ENCODE measurements at places on chromosomes 7 and 10.
A peak's percentile ranks its signal among the peaks of the same experiment; 100 is the strongest.

- DNase-seq = no peak
Measured at GRCh38 chr7:155222573-155222972, 75.1 kb upstream of the INSIG1 start.

GRCh38 chr10:114012650-114013049 is 31.0 kb upstream of the ADRB1 start:
- DNase-seq = no peak

GRCh38 chr7:77685233-77685632 is 11.0 kb upstream of the RSBN1L start:
- peak; percentile 69 for DNase-seq

DNA sequence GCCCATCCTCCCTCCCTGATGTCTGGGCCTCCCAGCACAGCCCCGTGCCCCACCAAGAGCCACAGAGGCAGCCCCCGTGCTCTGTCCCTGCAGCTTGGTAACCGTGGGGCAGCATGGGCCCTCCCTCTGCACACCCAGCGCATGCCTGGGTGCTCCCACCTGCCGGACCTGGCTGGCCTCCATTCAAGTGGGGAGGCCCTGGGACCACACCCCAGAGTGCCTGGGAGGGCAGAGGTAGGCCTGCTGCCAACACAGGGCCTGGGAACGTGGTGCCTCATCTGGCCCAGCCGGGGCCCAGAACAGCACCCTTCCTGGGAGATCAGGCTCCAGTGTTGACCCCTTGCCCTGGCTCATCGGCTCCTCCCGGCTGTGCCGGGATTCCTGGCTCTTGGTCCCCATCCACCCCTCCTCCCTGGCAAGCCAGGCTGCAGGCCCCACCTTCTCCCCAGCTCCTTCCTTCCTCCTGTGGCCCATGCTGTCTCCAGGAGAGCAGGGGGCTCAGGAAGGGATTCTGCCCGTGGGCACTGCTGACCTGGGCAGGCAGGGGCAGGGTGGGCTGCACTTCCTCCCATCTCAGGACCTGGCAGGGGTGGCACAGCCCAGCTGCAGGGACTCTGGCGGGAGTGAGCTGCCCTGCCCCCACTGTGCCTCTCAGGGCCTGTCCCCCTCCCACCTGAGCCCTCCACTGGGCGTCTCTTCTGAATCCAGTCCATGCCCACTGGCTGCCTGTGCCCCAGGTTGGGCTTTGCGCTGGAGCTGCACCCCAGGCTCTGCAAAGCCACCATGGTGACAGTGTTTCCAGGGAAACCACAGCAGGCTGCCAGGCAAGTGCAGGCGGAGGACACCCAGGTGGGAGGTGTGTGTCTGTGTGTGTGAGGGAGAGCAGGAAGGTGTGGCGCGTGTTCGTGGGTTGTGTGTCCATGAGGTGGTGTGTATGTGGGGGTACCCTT is 32.6 kb downstream of the PWWP2B start:
- peak; percentile 61 for DNase-seq

DNA sequence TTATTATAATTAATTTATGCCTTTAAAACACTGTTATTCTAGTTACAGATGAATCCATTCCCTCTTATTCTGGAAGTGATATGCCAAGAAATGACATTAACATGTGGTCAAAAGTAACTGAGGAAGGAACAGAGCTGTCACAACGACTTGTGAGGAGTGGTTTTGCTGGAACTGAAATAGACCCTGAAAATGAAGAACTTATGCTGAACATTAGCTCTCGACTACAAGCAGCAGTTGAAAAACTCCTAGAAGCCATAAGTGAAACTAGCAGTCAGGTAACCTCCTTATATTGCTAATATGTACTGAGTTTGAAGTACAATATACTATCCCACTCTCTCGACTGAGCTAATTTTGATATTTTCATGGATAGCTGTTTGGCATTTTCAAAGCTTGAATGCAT is 81.6 kb downstream of the CYP51A1 start:
- DNase-seq = no peak

DNA sequence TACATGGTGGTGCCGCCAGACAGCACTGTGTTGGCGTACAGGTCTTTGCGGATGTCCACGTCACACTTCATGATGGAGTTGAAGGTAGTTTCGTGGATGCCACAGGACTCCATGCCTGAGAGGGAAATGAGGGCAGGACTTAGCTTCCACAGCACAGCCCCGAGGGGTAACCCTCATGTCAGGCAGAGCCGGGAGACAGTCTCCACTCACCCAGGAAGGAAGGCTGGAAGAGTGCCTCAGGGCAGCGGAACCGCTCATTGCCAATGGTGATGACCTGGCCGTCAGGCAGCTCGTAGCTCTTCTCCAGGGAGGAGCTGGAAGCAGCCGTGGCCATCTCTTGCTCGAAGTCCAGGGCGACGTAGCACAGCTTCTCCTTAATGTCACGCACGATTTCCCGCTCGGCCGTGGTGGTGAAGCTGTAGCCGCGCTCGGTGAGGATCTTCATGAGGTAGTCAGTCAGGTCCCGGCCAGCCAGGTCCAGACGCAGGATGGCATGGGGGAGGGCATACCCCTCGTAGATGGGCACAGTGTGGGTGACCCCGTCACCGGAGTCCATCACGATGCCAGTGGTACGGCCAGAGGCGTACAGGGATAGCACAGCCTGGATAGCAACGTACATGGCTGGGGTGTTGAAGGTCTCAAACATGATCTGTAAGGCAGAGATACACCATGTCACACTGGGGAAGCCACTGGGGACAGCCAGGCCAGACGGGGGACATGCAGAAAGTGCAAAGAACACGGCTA is 104.6 kb upstream of the TNRC18 start:
- DNase-seq = no peak
